A172 (cell line): ENCODE measurements at places on chromosomes 3 and 15.
A peak's percentile ranks its signal among the peaks of the same experiment; 100 is the strongest.

DNA sequence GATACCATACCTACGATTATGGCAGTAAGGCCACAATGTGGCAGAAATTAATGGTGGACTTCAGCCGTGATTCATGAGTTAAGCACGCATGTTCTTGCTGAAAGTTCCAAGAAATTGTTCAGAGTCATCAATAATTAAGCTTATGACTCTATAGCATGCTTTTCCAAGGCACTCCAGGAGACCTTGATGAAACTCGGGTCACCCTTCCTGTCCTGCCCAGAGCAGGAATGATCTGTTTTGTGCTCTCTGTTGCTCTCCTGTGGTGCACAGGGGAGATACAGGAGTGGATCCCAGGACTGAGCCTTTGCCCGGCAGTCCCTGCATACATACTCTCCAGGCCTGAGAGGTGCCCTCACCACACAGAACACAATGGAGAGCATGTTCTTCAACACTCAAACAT lies 141.6 kb upstream of the SLC2A2 start:
- peak; percentile 51 for DNase-seq

DNA sequence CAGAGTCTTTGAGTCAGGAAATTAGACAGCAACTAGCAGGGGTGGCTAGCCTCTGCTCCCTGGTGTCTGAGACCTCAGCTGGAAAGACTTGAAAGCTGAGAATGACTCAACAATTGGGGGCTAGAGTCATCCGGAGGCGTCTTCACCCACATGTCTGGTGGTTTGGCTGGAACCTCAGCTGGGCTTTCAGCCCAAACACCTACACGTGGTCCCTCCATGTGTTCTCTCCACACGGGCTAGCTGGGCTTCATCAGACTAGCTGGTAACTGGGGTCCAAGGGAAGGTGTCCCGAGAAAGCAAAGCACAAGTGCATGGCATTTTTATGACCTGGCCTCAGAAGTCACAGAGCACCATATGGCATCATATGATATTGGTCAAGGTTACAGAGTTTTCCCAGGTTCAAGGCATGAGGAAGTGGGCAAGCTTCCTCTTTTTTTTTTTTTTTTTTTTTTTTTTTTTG lies 19.9 kb upstream of the ABHD2 start:
- peak; percentile 82 for DNase-seq

DNA sequence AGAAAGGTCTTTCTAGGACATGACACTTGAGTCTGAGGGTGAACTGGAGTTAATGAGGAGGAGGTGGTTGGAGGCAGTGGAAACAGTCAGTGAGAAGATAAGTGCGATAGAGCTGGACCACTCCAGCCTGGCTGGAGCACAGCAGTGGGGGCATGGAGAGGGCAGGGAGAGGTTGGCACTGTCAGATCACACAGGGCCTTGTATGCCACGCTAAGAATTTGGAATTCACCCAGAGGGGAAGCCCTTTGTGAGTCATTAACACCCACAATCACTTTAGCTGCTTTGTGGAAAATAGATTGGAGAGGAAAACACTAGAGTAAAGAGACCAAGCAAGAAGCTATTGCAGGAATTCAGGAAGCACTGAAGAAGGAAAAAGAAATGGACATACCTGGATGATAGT lies 83.3 kb downstream of the ZNF621 start:
- DNase-seq: no peak

DNA sequence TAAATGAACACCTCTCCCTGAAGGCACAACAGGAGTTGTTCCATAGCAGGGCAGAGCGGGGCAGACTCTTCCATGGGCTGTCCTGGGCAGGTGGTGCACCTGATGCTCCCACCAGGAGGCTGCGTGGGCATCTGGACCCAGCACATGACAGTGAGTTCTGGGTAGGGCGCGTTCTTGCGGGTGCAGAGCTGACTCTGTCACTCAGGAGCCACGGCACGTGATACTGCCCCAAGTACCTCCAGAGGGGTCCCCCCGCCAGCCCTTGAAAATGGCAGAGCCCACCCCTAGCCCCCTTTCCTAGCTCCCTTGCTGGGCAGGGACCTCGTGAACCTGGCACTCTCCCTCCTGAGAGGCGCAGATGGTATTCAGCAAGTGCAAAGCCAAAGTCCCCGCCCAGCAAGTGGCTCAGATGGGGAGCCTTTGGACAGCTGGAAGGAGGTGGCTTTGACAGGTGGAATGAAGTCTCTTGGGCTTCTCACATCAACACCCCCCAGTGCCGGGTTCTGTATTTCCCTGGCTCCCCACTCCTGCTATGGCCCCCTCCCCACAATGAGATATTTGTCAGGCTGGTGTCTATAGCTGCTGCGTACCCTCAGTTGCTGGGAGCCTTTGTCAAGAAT lies 172.1 kb downstream of the TBC1D2B start:
- no peak for DNase-seq

DNA sequence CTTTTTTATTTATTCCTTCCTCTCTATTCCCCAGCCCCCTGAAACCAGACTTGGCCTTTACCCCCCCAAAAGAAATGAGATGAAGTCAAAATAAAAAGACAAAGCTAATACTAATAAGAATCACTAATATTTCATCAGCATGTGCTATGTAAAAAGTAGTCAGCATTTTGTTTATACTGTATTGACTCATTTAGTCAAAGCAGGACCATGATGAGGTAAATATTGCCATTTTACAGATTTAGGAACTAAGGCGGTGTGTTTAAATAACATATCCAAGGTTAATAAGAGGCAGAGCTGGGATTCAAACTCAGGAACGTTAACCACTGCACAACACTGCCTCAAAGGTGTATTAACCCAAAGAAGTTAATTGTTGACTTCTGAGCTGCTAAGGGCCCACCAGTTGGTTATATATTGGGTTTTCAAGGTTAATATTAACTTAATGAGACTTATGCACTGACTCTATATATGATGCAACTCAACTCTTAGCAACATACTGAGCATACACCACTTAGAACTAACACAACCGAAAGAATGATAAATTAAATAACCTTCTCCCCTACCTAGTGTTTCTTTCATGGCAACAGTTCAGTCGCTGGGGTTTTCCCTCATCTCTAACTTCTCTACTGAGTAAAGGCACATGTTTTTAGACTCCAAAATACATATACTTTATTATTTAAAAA lies 34.7 kb downstream of the FOXP1 start:
- no peak for DNase-seq

DNA sequence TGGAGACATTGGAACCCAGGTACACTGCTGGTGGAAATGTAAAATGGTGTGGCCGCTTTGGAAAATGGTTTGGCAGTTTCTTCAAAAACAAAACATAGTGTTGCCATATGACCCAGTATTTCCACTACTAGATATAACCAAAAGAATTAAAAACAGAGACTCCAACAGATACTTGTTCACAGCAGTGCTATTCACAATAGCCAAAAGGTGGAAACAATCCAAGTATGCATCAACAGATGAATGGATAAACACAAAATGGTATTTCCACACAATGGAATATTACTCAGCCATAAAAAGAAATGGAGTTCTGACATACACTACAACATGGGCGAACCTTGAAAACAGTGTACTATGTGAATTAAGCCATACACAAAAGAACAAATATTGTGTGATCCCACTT lies 59.4 kb upstream of the TIMP4 start:
- DNase-seq: no peak

DNA sequence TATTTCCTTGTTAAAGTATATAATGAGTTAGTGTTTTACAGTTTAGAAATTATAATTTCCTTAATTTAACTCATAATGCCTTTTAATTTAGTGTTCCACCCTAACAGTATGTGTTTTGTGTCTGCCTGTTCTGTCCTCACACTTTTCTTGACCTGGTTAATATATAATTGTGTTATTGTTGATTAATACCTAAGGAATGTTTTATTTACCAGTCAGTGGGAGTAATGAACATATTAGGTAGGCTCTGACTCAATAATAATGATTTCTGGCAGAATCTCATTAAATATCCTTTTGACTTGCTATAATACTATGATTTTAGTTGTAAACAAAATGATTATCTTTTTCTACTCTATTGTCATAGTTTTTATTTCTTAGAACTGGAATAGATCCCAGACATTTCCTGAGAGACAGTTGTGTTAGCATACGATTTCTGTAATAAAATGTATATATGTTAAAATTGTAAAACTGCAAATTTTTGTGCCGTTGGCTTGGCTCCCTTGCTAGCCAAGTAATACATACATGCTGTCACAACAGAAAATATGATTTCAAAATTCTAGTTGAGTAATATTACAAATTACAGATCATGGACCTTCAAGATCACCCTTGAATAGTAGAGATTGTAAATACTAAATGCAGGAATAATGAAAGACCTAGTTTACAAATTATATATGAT lies 51.9 kb downstream of the RASA2 start:
- DNase-seq: no peak

GRCh38 chr3:140152851-140153639 lies 218.1 kb downstream of the CLSTN2 start:
- no peak for DNase-seq

DNA sequence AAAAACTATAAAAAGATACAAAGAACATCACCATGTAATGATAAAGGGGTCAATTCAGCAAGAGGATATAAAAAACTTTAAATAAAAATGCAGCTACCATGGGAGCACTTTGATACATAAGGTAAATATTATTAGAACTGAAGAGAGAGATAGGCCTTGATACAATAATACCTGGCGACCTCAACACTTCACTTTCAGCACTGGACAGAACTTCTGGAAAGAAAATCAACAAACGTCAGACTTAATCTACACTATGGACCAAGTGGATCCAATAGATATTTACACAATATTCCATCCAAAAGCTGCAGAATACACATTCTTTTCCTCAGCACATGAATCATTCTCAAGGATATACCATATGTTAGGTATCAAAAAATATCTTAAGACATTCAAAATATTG lies 42.0 kb downstream of the WDR49 start:
- DNase-seq: no peak

DNA sequence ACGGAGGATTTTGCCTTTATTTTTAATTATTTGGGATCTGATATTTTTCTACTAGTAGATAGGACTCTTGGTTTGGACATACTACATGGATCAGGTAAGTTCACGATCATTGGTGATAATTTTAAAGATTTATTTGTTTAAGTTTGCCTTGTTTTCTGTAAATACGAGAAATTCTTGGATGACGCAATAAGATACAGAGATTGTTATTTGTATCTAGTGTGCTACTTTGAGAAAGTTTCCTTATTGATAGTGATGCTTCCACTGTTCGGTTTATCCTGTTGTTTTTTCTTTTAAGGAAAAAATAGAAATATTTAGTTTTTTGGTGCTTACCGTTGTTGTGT lies 577 bp downstream of the CHD2 start:
- peak; percentile 17 for DNase-seq

GRCh38 chr3:126364130-126364695 lies 7.0 kb upstream of the KLF15 start:
- no peak for DNase-seq
